ENCODE measurements at places on chromosomes 7 and 10. TPM values are rescaled to one million over a fixed set of nuclear protein-coding genes. Genes with fewer than 3 reads are reported as not detected.

The PPP1R17 gene
- not detected for total RNA-seq

The TDRD1 gene
- total RNA-seq = 7.7 TPM

The EEF1AKMT2 gene
- 13.0 TPM for total RNA-seq

The ASAH2 gene
- total RNA-seq = 1.1 TPM

The GBX1 gene
- total RNA-seq = not detected

The PIK3AP1 gene
- total RNA-seq = under 0.01 TPM

The GSTO2 gene
- total RNA-seq = 0.47 TPM

The ANKRD7 gene
- 0.23 TPM for total RNA-seq

The GPER1 gene
- total RNA-seq = 0.83 TPM

The ARL5B gene
- total RNA-seq = 15.6 TPM

The ANKRD61 gene
- 0.35 TPM for total RNA-seq

The ZNF800 gene
- total RNA-seq = 4.0 TPM

The PPP2R2D gene
- total RNA-seq = 25.6 TPM

The AOAH gene
- total RNA-seq = not detected
